ENCODE measurements at places on chromosomes 3 and 15.

GRCh38 chr15:39453620-39454019 lies 127.3 kb upstream of the THBS1 start:
- no peak for DNase-seq

GRCh38 chr3:126580746-126581145 lies 22.0 kb upstream of the C3orf22 start:
- DNase-seq = no peak

GRCh38 chr15:66241087-66241907 lies 12.3 kb downstream of the MEGF11 start:
- DNase-seq = no peak

DNA sequence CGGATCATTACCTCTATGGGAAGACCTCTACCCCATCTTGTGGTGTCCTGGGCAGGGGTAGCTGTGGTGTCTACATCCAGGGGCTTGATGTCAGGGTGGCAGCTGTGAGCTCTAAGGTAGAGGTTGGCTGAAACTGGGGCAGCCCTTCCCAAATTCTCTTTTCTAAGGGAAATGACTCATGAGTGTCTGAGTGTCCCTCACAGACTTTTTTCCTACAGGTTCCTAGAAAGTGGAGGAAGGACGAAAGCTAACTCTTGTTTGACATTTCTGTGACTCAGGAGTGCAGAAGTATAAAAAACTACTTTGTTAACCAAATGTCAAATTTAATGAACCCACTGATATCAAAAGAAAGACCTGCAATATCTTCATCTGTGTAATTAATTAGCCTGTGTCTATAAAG lies 481.5 kb downstream of the PDCD6IP start:
- DNase-seq = no peak

DNA sequence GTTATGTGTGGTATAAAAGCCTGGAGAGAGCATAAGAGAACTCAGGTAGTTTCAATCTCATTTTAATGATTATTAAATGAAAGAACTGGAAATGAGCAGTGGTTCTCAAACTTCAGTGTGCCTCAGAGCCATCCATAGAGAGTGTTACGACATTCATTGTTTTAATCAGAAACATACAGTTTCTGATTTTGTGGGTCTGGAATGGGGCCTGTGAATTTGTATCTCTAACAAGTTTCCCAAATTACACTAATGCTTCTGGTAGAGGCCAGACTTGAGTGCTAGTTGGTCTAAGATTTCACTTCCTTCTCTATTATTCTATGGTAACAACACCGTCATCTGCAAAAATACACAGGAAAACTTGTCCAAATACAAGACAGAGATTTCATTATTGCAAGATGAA lies 292.0 kb upstream of the NECTIN3 start:
- DNase-seq = peak; percentile 25

GRCh38 chr15:34018021-34018645 lies 20.9 kb downstream of the AVEN start:
- DNase-seq = no peak

- no peak for DNase-seq
Observed at GRCh38 chr3:141921316-141921715, 44.9 kb downstream of the ATP1B3 start.

- peak; percentile 33 for DNase-seq
Observed at GRCh38 chr3:69329892-69330291, 56.0 kb downstream of the FRMD4B start.

DNA sequence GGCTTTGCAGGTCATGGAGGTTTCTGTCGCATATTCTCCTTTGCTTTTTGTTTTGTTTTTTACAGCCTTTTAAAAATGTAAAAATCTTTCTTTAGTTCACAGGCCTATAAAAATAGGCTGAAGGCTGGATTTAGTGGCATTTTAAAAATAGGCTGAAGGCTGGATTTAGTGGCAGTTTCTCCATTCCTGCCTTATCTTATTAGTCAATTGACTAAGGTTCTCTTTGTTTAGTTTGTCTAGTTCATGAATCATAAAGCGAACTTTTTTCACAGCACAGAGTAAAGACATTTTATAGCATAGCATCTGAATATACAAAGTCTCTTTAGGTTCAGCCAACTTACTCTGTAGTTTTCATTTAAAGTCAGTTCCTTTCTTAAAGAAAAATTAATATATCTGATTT lies 31.4 kb downstream of the AP4E1 start:
- DNase-seq = no peak

GRCh38 chr3:155096303-155097008 lies 16.3 kb downstream of the MME start:
- no peak for DNase-seq

DNA sequence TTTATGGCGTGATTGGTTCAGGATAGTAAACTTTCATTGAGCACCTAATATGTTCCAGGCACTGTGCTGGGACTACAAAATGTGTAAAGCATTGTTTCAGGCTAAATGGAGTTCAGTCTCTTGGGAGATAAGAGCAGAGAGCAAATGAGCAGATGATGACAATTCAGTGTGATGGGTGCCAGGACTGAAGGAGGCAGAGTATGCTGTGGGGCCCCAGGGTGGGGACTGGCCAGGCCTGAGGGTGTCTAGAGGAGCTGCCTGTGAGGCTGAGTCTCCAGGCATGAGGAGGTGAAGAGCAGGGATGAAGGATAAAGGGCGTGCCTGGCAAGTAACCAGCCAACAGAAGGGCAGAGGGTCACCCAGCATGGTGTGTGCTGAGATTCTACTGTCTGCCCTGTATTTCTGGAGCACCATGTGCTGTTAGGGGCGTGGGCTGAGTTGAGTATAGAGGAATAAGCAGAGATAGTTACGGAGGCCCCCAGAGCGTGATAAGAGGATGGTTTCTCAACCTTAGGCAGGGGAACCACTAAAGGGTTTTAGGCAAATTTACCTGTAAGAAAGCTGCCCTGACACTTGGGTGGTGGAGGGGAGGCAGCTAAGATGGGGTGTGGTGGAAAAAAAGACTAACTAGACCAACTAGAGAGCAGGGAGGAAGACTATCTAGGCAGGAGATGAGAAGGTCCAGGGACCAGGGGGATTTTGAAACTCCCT lies 38.5 kb downstream of the EPHB1 start:
- no peak for DNase-seq

DNA sequence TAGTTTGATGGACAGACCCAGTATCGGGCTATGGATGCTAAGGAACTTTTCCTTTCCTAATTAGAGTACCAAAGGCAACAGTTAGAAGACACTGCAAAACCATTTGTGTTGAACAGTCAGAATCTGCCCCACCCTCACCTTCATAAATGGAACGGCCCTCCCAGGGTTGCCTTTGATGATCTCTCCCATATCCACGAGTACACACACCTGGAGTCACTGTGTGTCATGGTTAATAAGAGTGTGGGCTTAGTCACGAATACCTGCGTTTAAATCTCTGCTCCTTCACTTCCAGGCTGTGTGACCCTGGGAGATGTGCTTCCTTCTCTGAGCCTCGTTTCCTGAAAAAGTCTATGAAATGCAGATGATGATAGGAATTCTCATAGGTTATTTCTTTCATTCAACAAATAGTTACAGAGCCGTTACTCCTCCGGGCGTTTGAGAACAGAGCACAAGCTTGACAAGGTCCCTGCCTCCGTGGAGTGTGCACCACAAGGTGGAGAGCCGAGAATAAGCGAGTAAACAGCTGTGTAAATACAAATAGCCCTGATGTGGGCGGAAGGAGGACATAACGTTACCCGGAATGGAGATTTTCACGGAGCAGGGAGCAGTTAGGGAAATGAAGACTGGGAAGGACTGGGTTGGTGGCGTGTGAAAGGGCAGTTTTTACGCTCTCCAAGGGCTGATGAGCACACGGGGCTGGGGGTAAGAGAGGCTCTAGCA lies 6.7 kb downstream of the SLC51A start:
- no peak for DNase-seq

DNA sequence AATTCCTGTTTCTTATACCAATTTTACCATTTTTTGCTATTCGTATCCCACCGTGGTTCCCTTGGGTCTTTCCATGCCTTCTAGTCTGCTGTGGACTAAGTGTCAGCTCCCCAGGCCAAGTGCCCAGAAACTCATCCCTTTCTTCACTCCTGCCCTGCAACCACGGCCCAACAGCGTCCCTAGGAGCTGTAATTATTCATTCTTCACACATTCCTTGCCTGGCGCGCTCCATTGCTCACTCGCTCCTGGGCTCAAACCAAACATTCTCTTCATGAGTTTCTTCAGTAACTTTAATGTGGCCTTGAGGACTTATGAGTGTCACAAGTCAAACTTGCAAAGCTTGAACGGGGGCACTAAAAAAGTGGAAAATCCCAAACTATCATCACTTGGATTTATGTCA lies 15.7 kb downstream of the GABRB3 start:
- DNase-seq = no peak

DNA sequence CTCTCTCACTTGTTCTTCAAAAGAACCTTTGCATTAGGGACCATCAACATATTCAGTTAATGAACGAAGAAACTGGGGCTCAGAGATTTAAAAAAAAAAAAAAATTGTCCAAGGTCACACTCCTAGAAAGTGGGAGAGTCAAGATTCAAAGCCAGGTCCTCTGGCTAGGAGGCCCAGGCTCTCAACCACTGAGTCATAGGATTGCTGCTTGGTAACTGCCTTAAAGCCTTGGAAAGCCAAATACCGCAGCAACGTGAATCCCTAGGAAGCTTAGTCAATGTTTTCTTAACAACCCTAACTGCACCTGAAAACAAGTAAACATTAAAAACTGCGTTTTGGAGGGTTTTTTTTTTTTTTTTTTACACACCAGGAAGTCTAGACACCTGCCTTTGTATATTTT lies 156.8 kb downstream of the WNT5A start:
- peak; percentile 84 for DNase-seq

GRCh38 chr15:68429691-68430470 lies 2.1 kb downstream of the ITGA11 start:
- DNase-seq = peak; percentile 72

- DNase-seq = no peak
Observed at GRCh38 chr3:171615686-171616085, 155.5 kb upstream of the TNIK start.

GRCh38 chr3:82293867-82294266 lies 532.4 kb upstream of the GBE1 start:
- no peak for DNase-seq

DNA sequence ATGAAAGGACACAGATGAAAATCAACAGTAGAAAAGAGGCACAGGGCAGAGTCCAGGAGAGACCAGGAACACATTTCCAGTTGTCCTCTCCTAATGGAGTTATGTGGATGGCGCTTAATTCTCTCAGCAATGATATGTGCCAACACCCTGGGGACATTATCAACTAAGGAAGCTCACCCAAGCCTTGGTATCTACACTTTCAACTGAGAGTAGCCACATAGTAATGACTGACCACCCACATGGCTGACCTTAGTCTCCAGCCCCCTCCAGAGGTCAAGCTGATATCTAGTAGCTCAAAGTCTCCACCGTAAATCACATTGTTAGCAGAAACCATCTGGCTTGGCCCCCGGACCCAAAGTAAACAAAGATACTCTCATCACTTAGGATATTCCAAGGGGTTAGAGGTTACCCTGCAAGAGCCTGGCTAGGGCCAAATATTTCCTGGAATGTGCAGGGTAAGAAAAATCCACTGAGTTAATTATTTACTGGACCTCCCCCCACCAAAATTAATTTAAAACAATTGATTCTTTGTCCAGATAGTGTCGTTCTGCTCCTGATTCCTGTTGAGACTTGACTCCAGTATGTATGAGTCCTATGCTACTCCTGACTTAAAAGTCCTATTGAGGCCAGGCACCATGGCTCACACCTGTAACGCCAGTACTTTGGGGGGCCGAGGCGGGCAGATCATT lies 24.8 kb downstream of the GABRR3 start:
- DNase-seq = no peak

DNA sequence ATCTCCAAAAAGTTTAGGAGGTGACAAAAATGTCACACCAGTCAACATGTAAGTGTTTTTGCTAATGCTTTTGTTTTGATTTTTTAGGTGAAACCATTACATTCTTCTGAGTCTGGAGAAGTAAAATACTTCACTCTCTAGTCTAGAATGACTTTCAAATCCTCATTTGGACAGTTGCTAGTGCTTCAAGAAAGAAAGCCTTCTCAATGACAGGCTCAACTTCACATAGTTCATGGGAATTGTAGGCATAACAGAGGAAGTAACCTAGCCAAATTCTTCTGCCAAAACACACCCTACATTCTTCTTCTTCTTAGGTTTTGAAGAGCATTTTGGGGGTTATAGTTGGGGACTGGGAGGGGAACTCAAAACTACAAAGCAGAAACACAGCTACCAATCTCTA lies 29.4 kb upstream of the HEG1 start:
- no peak for DNase-seq

GRCh38 chr15:40776537-40777141 lies 6.9 kb downstream of the C15orf62 start:
- no peak for DNase-seq

DNA sequence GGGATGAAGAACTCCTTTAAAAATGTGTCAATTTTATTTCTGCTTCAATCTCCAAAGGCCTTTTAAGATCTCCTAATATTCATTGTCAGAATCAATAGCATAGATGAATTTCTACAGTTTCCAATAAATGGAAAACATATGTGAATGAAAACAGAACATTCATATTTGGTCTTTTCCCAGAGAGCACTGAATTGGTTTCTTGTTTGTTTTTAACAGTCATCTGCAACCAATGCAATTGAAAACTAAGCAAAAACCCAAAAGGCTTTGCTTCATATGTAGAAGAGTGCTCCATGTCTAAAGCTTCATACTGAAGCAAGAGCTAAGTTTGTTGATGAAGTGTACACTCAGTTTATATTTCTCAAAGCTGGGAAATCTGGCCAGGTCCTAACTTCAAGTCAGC lies 426.5 kb upstream of the CDIN1 start:
- DNase-seq = no peak

DNA sequence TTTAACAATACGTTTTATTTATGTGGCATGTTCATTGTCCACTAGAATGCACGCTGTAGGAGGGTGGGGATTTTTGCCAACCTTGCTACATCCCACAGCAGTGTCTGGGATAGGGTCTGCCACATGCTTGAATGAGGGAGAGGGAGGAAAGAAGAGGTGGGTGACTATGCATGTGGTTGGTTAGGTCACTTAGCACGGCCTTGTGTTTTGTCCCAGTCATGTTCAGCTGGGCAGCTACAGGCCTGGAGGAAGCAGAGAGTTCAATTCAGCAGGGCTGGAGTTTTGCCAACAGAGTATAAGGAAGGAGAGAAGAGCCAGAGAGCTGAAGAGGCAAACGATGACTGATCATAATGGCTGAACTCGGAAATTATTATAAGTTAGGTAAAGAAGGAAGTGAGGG lies 268.4 kb upstream of the NSMCE3 start:
- no peak for DNase-seq
